ENCODE measurements at places on chromosomes 7 and 10. TPM values are rescaled to one million over a fixed set of nuclear protein-coding genes. Genes with fewer than 3 reads are reported as not detected.

The ITPRID1 gene
- not detected for total RNA-seq

The PIK3AP1 gene
- total RNA-seq, result 0.85 TPM

The PTER gene
- total RNA-seq, result 11.3 TPM

The WIPF3 gene
- not detected for total RNA-seq

The AKR1C1 gene
- 122 TPM for total RNA-seq

The MNX1 gene
- not detected for total RNA-seq

The CLRN3 gene
- total RNA-seq, result not detected

The SYT15 gene
- total RNA-seq, result under 0.01 TPM

The TMEM184A gene
- under 0.01 TPM for total RNA-seq

The ZNF485 gene
- total RNA-seq, result 3.6 TPM

The GDF2 gene
- total RNA-seq, result not detected

The SLC26A5 gene
- not detected for total RNA-seq

The PSMA2 gene
- 117 TPM for total RNA-seq

The BUB3 gene
- total RNA-seq, result 271 TPM

The WDR86 gene
- total RNA-seq, result not detected

The SLC26A3 gene
- not detected for total RNA-seq

The MYL10 gene
- not detected for total RNA-seq

The GLUD1 gene
- total RNA-seq, result 227 TPM

The GRID1 gene
- total RNA-seq, result not detected

The MMP21 gene
- not detected for total RNA-seq

The TSPAN33 gene
- total RNA-seq, result 0.19 TPM

The SPDYE18 gene
- total RNA-seq, result 0.28 TPM

The MINDY4 gene
- total RNA-seq, result 6.2 TPM

The TAC1 gene
- not detected for total RNA-seq

The TBC1D12 gene
- 21.1 TPM for total RNA-seq

The CFAP69 gene
- 1.2 TPM for total RNA-seq

The ATRNL1 gene
- 1.4 TPM for total RNA-seq

The TAS2R41 gene
- total RNA-seq, result not detected

The UCN3 gene
- total RNA-seq, result not detected

The TEX47 gene
- total RNA-seq, result not detected

The DLX6 gene
- not detected for total RNA-seq

The PALD1 gene
- 0.56 TPM for total RNA-seq

The SYPL1 gene
- total RNA-seq, result 44.7 TPM

The CUBN gene
- total RNA-seq, result 0.77 TPM

Data from regular cardiac myocyte (primary cell).